SK-N-DZ (cell line): ENCODE measurements at places on chromosomes 7 and 10.
A peak's percentile ranks its signal among the peaks of the same experiment; 100 is the strongest.

GRCh38 chr10:112082120-112082519 lies 101.4 kb downstream of the GPAM start:
- DNase-seq = no peak

DNA sequence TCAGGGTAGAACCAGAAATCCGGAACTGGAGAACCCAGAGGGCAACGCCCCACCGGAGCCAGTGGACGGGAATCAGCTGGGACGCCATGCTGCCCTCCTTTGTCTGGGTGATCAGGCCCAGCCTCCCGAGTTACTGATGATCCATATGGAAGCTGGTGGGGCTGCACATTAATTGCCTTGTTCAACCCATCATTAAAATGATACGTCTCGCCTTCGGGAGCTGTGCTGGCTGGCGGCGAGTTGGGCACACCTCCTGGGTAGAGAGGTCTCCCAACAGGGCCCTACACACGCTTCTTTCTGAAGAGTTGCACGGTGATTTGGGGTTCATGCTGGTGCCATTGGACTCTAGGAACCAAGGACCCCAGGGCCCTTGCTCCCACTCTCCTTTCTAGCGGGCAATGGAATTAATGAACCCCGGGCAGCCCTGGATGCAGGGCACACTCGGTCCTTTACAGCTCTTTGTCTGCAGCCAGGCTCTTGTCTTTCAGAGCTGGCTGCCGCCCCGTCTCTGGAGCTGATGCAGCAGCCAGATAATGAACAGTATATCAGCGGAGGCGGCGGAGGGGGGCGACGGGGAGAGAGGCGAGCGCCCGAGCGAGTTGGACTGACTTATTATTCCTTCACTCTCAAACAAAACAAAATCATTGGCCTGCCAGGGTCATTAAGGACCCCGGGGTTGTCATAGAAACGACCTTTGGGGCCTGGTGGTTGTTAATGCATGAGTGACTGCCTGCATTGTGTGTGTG lies 412.2 kb upstream of the ZMIZ1 start:
- peak; percentile 95 for DNase-seq

DNA sequence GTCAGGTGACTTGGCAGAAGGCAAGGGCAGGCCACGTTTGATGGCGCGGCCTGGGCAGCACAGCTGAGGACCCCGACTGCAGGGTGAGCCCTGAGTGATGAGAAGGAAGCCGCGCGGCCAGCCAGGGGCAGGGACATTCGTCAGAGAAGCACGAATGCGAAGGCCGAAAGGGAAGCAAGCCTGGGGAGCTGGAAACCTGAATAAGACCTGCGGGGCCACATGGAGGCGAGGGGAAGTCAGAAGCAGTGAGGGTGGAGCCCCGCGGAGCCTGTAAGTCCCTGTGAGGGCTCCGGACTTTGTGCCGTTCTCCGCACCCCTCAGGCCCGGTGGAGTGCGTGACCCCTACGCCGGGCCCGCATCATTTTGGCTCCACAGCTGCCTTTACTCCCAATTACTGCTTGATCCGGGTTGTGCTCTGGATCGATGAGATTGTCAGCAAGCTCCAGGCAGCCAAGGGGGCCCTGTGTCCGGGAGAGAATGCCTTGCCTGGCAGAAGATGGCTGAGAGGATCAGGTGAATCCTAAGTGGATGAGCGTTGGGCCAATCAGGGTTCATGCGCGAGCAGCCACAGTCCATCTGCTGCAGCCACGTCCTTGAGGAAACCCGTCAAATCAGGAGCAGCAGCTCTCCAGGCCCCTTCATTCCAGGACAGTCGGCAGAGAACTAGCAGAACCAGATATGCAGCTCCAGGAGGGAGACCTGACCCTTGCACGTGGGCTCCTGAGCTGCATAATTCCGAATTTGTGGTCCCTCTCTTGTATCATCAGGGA lies 293.3 kb upstream of the SHH start:
- no peak for DNase-seq

- DNase-seq = no peak
These were observed 322.3 kb downstream of the GLRX3 start for GRCh38 chr10:130458509-130458908.

GRCh38 chr7:19026888-19027287 lies 90.5 kb downstream of the TWIST1 start:
- DNase-seq = no peak

DNA sequence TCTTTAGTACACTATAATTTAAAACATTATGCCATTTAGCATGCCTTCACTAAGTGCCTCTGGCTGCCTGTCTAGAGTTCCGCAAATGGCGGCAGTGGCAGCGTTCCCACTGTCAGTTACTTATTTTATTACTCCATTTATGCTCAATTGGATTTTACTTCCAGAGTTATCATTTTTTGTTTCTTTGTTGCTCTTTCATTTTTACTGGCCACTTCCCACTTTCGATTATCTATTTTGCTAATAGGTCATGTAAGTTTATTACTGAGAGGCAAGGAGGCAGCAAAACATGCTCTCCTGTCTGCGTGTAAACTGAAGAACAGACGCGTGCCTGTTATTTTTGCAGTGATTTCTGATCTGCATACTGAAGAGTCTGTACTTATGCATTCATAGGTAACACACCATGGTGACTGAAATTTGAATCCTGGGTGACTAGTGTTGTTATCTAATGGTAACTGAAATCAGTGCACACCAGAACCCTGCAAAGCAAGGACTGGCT lies 23.1 kb downstream of the KDM7A start:
- no peak for DNase-seq

- no peak for DNase-seq
These were observed 41.9 kb downstream of the IQUB start for GRCh38 chr7:123492485-123492884.

DNA sequence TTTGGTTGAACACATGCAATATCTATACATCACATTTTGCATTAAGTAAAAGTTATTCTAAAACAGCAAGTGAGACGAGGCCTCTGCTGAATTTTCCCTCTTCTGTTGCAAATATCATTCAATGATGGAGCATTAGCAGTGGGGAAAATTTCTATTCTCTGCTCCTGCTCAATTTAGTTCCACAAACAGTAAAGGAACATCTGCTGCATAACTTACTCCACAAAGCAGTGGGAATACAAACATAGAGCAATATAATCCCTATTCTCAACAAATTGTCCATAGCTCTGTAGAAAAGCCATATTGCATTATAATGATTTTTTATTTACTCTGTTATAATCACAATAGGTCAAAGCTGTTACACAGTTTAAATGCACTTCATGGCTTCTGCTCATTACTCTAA lies 5.9 kb downstream of the AGR3 start:
- DNase-seq = no peak

DNA sequence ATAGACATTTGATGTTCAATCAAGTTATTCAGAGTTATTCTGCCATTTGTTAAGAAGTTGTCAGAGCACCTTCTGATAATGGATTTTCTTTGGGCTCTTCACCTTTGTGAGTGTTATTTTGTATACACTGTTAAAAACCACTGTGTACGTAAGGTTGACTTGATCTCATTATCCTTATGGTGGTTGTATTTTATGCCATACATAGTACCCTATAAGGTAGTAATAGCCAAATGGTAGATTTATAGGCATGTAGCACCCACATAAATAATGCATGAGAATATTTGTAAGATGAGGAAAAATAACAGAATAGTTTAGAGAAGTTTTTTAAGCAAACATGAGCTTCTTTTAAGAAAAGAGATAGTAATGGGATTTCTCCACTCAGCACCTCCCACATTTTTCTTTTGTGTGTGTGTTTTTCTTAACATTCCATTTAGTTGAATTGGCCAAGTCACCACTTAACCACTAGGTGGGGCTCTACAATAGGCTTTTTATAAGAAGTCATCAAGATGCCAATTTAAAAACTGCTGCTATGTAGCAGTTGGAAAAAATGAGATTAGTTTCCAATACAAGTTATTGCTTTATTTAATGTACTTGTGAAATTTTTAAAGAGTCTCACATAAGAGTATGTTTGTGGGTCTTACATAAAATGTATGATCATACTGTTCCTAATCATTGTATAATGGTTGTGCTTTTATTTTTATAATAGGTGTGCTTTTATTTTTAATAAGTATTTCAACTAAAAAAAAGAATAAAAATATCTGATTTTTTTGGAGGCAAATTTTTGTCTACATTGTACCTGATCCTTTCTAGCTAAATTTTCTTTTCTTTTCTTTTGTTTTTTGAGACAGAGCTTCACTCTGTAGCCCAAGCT lies 41.1 kb upstream of the STMP1 start:
- peak; percentile 52 for DNase-seq

GRCh38 chr7:39688611-39689480 lies 65.5 kb downstream of the RALA start:
- DNase-seq = no peak

DNA sequence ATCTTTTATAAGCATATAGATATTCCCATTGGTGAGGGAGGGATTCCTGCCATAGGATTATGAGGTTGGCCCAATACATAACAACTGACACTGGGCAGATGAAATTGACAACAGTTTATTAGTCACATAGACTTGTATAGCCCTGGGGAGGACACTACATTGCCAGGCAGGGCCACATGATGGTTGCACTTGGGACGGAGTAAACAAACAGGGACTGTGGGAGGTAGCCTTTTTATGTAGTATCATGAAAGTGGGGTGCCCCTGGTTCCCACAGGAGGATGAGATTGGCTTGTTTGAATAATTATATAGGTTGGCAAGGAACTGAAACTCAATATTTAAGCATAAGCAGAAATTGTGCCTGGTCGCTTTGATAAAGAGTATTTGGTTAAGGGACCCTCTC lies 23.5 kb downstream of the TRIM24 start:
- DNase-seq = no peak

- no peak for DNase-seq
These were observed 10.8 kb upstream of the ELN start for GRCh38 chr7:74017125-74017524.

DNA sequence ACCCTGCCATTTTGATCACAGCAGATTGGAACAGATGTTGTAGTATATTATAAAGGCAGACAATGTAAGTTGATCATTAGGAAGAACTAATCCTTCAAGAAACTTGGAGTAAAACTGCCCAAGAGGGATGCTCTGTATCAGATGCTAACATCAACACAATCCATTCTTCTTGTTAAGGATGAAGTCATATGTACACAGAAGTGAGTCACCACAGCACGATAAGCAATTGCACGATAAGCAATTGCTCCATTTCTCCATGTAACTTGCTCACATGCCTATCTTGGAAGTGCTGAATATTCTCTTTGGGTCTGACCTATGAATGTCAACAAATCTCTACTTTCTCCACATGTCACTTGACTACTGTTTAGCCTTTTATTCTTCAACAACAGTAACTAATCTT lies 41.5 kb upstream of the DMTF1 start:
- no peak for DNase-seq

DNA sequence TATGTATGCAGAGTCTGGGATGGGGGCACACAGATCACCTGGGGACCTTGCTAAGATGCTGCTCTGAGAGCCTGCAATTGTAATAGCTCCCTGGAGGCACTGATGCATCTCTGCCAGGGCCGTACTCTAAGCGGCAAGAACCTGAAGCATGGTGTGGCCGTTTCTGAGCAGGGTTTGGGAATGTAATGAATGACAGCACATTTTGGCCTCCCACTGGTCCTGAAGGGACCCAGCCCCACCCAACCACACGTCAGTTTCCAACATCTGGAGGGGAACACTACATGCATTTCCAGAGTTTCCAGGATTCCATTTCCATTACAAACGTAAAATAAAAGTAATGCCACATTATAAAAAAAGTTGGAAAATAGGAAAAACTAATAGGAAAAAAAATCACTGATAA lies 14.0 kb downstream of the ZCCHC24 start:
- DNase-seq = no peak

- no peak for DNase-seq
These were observed 89.0 kb downstream of the CH25H start for GRCh38 chr10:89118091-89118490.

- no peak for DNase-seq
These were observed 31.4 kb upstream of the DLX6 start for GRCh38 chr7:96973986-96974385.

GRCh38 chr7:12911053-12911452 lies 223.6 kb downstream of the ARL4A start:
- no peak for DNase-seq

- DNase-seq = no peak
These were observed 31.1 kb upstream of the USP6NL start for GRCh38 chr10:11642566-11642965.

GRCh38 chr7:939843-940242 lies 14.6 kb downstream of the ADAP1 start:
- DNase-seq = no peak

DNA sequence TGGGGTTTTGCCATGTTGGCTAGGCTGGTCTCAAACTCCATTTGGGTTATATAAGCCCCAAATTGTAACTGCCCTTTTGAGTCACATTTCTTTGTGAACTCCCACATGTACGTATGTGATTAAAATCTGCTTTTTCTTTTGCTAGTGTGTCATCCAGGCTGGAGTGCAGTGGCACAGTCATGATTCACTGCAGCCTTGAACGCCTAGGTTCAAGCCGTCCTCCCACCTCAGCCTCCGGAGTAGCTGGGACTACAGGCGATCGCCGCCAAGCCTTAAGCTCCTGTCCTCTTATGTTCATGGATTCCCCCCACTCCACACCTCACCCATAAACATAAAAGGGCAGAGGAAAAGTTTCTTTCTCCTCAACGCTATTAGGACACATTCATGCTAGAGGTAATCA lies 4.4 kb upstream of the SMC3 start:
- DNase-seq = no peak

- DNase-seq = no peak
These were observed 44.2 kb downstream of the JMJD1C start for GRCh38 chr10:63421591-63421990.

DNA sequence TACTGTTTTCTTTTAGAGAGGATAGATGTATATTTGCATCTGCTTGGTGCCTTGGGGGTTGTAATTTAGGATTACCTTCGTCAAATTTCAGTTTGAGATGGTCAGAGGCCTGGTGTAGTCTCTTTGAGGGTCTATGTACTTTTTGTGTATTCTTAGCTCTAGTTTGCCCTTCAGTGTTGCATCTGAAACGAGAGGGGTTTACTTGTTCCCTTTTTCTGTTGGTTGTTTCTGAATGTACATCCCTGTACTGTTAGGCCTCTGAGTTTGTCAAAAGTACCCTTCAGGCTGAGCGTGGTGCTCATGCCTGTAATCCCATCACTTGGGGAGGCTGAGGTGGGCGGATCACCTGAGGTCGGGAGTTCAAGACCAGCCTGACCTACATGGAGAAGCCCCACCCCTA lies 60.0 kb downstream of the MLLT10 start:
- no peak for DNase-seq

GRCh38 chr7:35584990-35585389 lies 109.9 kb downstream of the HERPUD2 start:
- no peak for DNase-seq

GRCh38 chr10:88039496-88040200 lies 176.2 kb downstream of the PTEN start:
- no peak for DNase-seq

GRCh38 chr7:25619381-25619780 lies 391.1 kb upstream of the NPVF start:
- no peak for DNase-seq
